ENCODE measurements at places on chromosomes 2 and 18.

DNA sequence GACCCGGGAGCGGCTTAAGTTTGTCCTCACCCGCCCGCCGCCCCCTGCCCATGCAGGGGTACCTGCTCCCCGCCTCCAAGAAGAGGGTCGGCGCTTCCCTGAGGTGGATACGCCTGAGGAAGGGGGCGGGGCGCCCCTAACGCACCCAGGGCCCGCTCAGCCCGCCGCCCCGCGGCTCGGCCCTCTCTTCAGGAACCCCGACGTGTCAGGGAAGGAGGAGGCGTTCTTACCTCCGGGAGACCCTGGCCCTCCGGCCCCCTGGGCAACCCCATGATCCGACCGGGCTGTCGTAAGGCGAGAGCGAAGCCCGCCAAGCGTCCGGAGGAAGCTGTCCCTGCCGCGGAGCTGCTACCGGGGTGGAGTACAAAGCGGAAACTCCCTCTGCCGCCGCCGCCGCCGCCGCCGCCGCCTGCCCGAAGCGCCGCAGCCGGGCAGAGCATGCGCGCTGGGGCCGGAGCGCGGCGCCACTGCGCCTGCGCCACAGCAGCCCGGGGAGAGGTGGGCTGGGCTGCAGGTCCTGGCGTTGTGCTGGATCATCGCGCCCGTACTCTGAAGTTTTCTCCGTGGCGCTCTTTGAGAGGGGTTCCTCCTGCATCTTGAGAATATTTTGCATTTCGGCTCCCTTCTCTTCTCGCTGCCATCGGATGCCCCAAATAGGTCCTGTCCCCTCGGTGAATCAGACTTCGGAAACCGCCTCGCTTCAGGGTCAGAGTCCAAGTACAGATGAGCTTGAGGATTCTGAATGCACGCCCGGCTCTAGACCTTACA lies at the start of gene CCDC93:
CCDC93 (minus strand) TSS at position 347 of the 768 bp plus-strand sequence; CDS start at position 272, 75 bp downstream.
- peak; percentile 7 for DNase-seq

DNA sequence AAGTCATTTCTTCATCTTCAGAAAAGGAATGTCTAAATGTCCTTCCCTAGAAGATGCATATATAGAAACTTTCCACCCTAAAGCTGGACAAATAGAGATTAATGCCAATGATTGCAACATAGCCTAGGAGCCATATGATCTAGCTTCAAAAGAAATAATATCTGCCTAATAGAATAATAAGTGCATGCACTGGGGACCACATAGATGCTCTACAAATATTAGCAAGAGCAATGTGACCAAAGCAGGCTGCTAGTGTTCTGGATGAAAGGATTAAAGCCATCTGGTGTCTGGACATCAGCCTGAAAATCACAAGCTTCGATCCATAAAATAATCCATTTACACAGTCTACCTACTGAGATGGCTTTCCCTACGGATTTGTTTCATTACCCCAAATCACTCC lies 280.1 kb upstream of the KLHL14 start:
- DNase-seq = no peak

- no peak for DNase-seq
These were observed 3.1 kb downstream of the RPRD1A start for GRCh38 chr18:36064027-36064808.

DNA sequence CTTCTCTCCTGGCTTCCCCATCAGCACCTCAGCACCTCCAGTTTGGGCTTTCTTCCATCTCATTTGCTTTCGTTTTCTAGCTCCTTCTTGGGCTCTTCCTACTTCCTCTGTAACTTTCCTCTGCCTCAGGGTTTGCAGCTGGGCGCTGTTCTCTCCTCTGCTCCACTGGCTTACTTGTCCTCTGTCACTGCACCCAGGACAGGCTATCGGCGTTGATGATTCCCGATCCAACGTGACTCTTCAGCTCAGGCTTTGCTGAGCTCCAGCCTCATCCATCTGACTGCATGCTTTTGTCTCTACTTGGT lies 362.4 kb downstream of the CYRIA start:
- no peak for DNase-seq

DNA sequence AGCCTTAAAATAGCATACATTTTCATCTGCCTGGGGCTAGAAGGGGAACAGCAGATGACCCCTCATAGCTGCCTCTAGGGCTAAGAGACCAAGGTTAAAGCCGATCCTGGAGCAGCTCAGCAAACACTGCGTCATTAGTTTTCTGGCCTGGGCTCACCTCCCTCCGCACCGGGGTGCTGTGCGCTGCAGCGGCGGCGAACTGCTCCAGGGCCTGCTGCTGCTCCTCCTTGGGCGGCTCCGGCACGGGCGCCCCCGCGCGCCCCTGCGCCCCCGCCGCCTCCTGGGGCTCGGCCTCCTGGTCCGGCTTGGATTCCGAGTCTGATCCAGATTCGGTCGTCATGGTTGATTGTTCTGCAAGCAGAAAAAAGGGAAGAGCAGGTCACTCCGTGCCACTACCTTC lies 55.0 kb downstream of the EPB41L3 start:
- DNase-seq = no peak

DNA sequence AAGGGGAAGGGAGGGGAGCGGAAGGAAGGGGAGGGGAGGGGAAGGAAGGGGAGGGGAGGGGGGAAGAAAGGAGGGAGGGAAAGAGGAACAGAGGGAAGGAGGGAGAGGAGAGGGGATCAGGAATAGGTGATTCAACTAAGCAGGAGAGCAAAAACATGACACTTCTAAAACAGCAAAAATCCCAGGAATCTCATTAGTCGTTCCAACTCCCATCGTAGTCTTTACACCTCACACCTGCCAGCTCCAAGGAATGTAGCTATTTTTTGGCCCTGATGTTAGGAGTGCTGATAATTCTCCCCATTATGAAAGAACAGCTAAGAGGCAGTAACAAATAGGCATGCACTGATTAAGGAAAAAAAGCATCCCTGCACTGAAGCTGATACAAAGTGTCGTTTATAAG lies 709.9 kb upstream of the PKDCC start:
- no peak for DNase-seq

- DNase-seq = no peak
These were observed 86.6 kb downstream of the SOWAHC start for GRCh38 chr2:109700680-109701274.

- DNase-seq = no peak
These were observed 8.1 kb upstream of the MTERF4 start for GRCh38 chr2:241110089-241110606.

- no peak for DNase-seq
These were observed 152.4 kb upstream of the SERPINE2 start for GRCh38 chr2:224191465-224191864.

GRCh38 chr2:103784261-103784660 lies 1022.4 kb downstream of the TMEM182 start:
- no peak for DNase-seq

GRCh38 chr18:80189531-80189865 lies 57.8 kb downstream of the PARD6G start:
- no peak for DNase-seq

GRCh38 chr2:10635430-10635829 lies 54.3 kb downstream of the NOL10 start:
- no peak for DNase-seq

GRCh38 chr2:121101093-121101715 lies 183.8 kb downstream of the TFCP2L1 start:
- no peak for DNase-seq

GRCh38 chr2:175560521-175561169 lies 379.1 kb upstream of the ATP5MC3 start:
- no peak for DNase-seq

- DNase-seq = no peak
These were observed 254.8 kb upstream of the DSEL start for GRCh38 chr18:67771271-67771670.

DNA sequence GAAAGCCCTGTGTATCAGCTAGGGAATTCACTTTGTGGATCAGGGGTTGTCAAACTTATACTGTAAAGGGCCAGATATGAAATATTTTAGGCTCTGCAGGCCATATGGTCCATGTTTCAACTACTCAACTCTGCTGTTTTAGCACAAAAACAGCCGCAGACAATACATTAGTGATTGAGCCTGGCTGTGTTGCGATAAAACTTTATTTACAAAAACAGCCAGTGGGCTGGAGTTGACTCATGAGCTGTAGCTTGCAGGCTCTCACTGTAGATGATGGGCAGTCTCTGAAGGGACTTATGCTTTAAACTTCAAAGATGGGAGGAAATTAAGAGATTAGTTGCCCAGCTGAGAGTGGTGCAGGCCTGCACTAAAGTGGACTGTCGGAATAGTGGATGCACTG lies 33.1 kb downstream of the WDR7 start:
- DNase-seq = no peak

- no peak for DNase-seq
These were observed 27.0 kb downstream of the IMPA2 start for GRCh38 chr18:12008181-12008767.

GRCh38 chr2:164620873-164621763 lies at the start of gene GRB14:
Gene GRB14, minus strand, starts transcription at chr2:164621482. Its CDS starts 173 bp downstream, at chr2:164621309.
- no peak for DNase-seq

DNA sequence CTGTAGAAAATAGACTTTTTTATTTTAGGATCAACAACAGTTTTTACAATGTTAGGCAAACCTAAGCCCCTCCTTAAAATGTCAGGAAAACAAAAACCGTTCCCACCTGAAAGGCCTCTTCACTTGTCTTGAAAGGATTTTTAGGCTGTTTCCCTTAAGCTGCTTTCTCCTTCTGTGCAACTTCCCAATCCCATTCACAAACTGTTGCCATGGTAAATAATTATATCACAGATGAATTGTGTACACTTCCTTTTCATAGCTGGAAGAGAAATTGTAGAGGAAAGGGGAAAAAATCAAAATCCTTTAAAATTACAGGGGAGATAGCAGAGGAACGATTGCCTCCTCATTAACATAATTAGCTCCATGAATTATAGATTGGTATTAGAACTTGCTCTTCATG lies 1488.0 kb upstream of the CELF4 start:
- DNase-seq = peak; percentile 43

DNA sequence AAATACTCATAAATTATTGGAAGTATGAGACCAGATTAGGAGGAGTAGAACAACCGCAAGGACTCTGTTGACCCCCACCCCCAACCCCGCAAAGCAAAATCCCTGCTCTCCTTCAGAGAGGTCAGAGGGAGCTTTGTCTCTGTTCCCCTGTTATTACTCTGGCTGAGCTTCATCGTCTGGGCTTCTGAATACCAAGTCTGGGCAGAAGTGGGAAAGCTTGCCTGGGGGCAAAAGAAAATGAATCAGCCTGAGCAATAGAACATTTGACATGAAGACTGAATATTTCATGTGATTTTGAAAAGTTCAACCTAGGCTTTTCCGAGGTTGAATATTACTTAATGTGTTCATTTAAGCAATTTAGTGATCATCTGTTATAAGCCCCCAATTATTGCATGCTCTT lies 114.6 kb upstream of the ARHGAP28 start:
- no peak for DNase-seq

- DNase-seq = no peak
These were observed 144.1 kb downstream of the CELF4 start for GRCh38 chr18:37421341-37422077.

DNA sequence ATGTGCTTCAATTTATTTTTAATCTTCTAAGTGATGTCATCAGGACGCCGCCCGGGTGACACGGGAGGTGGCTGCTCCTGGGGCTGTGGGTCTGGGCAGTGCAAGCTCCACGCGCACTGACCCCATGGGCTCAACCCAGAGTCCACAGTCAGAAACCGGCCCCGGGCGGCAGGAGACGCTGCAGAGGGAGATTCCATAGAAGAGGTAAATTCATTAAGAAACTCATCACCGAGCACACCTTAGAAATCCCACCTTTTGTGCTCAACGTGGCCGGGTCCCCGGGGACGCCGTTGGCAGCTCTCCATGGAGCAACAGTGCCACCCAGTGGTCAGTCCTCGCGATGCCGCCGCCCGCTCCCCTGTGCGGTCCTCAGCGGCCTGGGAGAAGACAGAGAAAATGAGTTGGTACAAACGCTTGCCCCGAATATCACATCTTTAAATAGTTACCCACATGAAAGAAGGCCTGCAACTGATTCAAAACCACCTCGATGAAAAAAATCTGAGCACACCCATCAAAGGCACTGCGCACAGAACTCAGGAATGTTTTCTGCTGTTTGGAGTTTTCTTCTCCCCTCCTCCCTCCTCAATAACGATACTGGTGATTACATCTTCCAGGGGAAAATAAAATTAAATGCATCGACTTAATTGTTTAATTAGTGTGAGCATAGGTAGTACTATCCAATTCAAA lies 92.6 kb downstream of the CMPK2 start:
- peak; percentile 26 for DNase-seq

DNA sequence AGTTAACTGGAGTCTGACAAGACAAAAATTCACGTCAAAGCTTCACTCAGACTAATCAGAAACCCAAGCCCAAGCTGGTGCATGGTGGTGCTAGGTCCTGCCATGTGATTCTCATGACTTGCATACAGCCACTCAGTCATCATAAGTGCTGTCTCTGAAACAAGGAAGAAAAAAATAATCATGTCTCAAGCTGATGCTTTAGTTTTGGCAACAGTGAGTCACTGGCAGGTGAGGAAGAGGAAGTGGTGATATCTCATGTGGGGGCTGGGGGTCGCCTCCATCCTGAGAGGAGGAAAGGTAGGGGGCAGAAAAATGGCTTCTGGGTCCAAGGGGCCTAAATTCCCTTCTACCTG lies 136.3 kb downstream of the TMEM163 start:
- no peak for DNase-seq

DNA sequence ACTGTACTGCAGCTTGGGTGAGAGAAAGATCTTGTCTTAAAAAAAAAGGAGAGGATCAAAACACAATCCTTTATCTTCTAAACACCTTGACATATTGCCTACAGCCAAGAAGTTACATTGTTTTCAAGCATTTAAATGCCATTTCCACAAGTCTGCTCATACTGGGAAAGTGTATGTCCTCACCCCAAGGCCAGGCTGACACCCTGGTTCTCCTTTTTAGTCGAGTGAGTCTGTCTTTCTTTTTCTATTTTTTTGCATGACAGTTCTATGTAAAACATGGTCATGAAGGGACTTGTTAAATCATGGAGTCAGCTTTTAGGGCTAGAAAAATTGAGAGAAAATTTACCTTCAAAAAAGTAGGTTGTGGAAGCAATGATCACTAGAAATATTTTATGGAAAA lies 233.3 kb downstream of the FAM210A start:
- no peak for DNase-seq

DNA sequence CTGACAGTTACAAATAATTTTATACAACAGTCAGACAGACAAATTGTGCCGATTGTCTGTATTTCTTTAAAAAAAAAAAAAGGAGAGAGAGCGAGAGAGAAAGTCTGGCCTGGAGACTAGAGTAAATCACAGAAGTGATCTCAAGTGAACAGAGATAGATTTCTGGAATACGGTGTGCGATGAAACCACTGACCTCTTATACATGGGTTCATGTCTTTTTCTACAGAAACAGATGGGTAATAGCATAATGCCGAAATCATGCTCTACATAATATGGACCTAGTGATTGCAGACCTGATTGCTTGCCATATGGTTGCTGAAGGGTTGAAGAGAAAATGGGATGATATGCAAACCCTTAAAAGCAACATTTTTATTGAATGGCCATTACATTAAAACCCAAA lies 403.3 kb upstream of the FANCL start:
- DNase-seq = no peak

GRCh38 chr2:229300790-229301189 lies 29.7 kb upstream of the PID1 start:
- no peak for DNase-seq

GRCh38 chr2:206915121-206915520 lies 24.2 kb upstream of the CPO start:
- no peak for DNase-seq
